Right ventricle myocardium superior (tissue), 1 donor: ENCODE measurements at places on chromosomes 5 and 9. TPM values are rescaled to one million over a fixed set of nuclear protein-coding genes. Genes with fewer than 3 reads are reported as not detected.
A peak's percentile ranks its signal among the peaks of the same experiment; 100 is the strongest.

CTNNA1 gene
- total RNA-seq, result 297 TPM

SRA1 gene
- total RNA-seq, result 23.1 TPM

SPATA31D3 gene
- not detected for total RNA-seq

MSANTD3 gene
- total RNA-seq, result 15.5 TPM

NRG2 gene
- 2.1 TPM for total RNA-seq

CER1 gene
- not detected for total RNA-seq

SYNPO gene
- 645 TPM for total RNA-seq

CCDC180 gene
- 3.1 TPM for total RNA-seq

IL4 gene
- total RNA-seq, result not detected

APBB3 gene
- 10.2 TPM for total RNA-seq

PCDHB6 gene
- total RNA-seq, result 0.35 TPM

CLIC3 gene
- 2.7 TPM for total RNA-seq

GMCL2 gene
- not detected for total RNA-seq

ECPAS gene
- total RNA-seq, result 120 TPM

GRCh38 chr9:73426269-73426668 lies 274.6 kb downstream of the ANXA1 start:
- no peak for DNase-seq

GRCh38 chr9:71984403-71984802 lies 73.0 kb downstream of the C9orf85 start:
- DNase-seq, result peak; percentile 68

GRCh38 chr9:131781069-131781468 lies 41.2 kb upstream of the RAPGEF1 start:
- DNase-seq, result no peak

GRCh38 chr5:751496-751895 lies 33.0 kb downstream of the ZDHHC11B start:
- no peak for DNase-seq

DNA sequence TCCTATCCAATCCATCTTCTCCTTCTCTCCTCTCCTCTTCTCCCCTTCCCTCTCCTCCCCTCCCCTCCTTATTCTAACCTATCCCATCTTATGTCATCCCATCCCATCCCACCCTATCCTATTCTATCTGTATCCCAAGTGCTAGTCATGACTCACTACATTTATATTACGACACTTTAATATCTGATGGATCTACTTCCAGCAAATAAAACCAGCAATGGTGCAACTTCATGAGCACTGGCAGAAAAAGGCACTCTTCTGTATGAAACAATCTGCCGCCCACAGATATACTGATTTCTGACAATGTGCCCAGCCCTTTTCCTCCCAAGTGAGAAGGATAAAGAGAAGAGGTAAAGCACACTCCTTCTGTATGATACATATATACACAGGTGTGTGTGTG lies 86.6 kb upstream of the ANKH start:
- no peak for DNase-seq

DNA sequence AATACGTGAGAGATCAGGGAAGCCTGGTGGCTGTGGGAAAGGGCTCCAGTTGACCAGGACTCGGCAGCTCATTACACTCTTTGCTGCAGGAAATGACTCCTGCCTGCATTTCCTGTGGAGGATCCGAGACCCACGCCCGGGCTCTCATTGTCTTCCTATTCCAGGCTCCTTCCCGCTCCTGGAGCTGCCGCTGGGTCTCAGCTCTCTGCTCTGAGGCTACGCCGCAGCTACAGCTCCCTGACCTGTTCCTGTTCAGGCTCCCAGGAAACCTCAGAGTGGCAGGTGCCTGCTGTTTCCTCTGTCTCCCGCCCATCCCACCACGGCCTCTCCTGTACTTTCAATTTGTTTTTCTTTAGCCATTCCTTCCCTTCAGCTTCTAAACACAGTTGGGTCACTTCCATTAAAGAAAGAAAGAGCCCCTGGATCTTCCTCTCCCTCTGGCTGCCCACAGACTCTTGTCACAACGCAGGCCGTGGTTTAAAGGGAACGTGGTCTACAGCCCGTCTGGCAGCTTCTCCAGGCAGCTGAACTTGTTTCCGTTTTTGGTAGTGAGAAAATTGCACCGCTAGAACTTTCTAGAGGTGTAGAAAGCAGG lies 71.5 kb downstream of the IL6ST start:
- peak; percentile 53 for DNase-seq

GRCh38 chr5:53369681-53370080 lies 110.7 kb upstream of the FST start:
- DNase-seq, result no peak

- no peak for DNase-seq
These were observed 293.8 kb downstream of the CCDC171 start for GRCh38 chr9:15846611-15847010.

GRCh38 chr5:81965524-81965923 lies 6.3 kb upstream of the ATG10 start:
- no peak for DNase-seq

DNA sequence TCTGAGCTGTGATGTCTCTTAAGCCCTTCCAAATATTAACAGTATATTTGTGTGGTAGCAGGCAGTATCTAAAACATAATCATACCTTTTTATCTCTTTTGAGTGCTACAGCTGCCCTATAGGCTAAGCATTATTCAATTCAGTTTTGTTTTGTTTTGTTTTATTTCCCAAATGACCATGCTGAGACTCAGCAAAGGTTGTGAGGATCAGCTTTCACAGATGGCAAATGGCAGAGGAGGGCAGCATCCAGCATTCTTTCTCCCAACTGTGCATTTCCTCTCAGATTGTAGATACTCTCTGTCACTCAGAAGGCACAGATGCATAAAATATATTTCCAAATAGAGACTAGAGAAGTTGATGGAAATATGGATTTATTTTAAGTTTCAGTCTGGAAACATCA lies 90.7 kb downstream of the DAPK1 start:
- no peak for DNase-seq

- no peak for DNase-seq
These were observed 181.1 kb upstream of the ISL1 start for GRCh38 chr5:51202161-51202560.

DNA sequence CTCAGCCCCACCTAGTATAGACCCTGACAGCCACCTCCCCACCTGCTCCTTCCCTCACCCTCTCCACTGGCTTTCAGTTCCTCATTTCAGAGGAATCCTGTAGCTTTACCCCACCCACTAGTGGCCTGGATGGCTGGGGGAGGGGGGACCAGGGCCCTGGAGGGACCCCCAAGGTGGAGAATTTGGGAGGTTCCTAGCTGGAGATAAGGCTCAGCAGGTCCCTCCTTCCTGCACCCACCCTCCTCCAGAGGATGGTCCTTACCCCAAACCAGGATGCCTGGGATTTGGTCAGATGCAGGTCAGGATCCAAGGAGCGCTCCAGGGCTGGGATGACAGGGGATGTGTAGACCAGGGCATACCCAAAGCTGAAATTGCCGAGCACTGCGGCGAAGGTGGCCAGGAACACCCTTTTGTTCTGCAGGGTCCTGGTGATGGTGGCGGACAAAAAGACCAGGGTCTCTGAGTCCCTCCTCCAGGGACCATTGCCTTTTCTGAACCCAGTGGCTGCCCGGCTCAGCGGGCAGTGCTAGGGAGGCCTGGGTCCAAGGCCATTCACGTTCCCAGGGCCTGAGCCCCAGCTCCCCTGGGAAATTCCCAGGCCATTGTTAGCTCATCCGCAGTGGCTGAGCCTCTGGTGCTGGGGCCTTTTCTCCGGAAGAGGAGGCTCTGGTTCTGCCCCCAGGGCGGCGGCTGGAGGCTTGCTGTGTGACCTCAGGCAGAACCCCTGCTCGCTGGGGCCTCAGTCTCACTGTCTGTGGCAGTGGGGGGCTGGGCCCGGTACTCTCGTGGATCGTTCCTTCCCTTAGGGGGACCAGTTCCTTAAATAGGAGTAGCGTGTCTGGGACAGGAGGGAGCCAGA lies 678 bp downstream of the SLC2A6 start:
- peak; percentile 60 for DNase-seq

DNA sequence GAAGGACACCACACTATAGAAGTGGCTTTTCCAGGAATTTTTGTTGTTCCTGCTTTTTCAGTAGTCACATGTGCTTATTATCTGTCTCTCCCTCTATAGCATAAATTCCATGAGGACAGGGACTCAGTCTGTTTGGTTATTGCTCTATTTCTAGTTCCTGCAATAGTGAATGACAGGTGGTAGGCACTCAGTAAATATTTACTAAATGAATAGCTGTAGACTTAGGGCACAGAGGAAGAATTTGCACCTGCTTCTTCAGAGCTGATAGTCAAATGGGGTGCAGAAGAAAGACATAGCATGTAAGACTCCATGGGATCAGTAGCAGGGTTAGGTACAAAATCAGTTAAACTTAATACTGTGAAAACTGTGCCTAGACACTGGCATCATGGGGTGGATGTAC lies 580.2 kb downstream of the CCDC171 start:
- no peak for DNase-seq

GRCh38 chr9:35051069-35051967 lies 21.1 kb downstream of the VCP start:
- no peak for DNase-seq

DNA sequence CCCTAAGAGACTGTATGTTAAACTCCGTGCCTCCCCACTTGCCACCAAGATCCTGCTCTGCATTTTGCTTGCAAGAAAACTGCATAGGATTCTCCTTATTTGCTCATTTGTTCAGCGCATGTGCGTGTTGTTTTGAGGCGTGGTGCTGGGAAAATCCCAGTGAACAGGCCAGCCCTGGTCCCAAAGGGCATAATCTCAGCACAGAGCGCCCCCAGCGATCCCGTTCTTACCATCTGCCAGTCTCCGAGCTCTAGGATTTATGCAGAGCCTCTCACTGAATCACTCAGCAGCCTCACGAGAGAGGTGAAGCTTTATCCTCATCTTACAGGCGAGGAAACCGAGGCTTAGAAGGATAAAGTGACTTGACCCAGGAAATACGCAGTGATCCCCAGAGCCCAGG lies 11.5 kb downstream of the PRRX2 start:
- DNase-seq, result no peak

GRCh38 chr9:86733929-86734328 lies 213.4 kb downstream of the GAS1 start:
- DNase-seq, result peak; percentile 60

GRCh38 chr5:139638736-139639618 lies 9.2 kb upstream of the CXXC5 start:
- DNase-seq, result no peak

DNA sequence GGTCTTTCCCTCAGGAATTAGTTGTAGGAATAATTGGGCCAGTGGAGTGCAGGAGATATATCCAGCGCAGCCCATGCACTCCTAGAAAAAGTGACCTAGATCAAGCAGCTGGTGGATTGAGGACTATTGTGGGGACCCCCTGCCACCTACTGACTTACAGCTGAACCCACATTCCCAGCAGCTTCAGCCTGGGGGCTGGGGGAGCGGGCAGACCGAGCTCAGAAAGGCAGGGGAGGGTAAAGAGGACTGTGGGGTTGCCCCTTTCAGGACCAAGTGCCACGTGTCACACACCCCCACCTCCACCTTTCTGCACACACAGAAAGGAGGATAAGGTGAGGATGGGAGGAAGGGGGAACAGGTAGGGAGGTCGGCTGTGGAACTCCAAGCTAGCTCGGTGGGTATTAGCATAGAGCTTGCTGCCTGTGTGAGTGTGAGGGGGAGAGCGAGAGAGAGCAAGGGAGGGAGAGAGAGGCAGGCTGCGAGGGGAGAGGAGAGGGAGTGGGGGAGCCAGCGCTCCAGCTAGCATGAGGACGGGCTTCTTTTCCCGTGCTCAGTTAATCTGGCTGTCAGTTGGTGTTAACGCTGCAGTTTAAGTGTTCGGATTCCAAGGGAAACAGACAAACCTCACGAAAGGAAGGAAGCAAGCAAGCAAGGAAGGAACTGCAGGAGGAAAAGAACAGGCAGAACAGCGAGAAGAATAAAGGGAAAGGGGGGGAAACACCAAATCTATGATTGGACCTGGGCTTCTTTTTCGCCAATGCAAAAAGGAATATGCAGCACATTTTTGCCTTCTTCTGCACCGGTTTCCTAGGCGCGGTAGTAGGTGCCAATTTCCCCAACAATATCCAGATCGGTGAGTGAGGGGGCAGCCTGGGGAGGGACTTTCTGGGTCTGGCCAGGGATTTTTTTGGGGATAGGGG lies at the start of gene GRIA1:
GRIA1 (plus strand) TSS at position 553 of the 920 bp plus-strand sequence.
- DNase-seq, result no peak

DNA sequence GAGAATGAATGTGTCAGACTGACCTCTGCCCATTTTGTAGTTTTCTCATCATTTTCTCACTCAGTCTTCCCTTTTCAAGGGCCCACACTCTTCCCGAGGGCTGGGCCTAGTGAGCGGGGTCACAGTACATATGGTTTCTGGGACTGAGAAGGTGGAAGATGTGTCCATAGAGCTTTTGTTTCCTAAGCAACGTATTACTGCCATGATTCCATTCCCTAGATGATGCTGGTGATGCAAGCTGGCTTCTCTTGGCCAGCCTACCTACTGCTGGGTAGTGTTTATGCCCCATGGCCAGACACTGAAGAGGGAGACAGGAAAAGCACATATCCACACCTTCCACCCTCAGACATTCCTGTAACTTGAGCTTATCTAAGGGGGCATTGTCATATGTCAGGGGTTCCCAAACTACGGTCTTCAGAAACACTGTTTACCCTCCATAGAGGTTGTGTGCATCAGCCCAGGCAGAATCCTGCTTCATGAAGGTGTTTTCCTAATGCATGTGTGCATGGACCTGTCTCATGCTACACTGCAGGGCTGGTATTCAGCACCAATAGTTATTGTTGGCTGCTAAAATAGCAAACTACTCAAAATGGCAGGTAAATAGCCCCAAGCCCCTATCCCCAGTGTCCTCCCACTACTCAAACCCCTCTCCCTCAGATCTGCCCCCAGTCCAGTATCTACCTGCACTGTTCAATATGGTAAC lies 9.5 kb downstream of the IRF1 start:
- no peak for DNase-seq

- no peak for DNase-seq
These were observed 9.7 kb downstream of the SEMA6A start for GRCh38 chr5:116564756-116565490.

DNA sequence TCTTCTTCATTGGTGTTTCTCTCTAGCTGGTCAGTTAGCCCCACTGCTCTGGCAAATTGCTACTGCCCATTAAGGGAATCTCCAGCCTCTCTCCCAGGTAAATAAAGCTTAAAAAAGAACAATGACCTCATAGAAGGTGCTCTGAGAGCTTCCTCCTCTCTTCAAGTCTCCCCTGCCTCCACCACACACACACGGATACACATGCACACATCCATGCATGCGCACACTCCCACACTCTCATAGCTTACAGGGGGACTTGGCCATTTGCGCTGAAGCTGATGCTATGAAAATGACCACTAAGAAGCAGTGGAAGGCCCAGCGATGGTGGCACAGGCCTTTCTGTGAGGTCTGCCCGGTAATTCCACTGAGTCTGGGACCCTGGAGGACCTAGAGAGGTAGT lies 250.9 kb downstream of the AOPEP start:
- DNase-seq, result no peak

DNA sequence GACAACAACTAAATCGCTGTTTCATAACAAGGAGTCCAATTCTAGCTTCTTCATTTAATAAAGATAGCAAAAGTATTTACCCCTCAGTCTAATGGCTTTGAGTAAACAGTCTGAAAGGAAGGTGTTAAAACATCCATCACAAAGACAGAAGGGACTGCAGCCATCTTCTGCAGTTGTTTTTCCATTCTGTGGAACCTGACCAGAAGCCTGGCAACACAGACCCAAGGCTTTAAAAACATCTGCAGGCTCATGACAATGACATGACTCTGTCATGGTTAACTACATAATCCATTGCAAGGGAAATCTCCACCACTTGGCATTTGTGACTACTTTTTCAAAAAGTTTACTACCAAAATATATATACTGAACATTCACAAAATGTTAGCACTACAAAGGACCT lies 51.9 kb downstream of the ELL2 start:
- DNase-seq, result no peak
